ENCODE measurements at places on chromosomes 13 and 19.

DNA sequence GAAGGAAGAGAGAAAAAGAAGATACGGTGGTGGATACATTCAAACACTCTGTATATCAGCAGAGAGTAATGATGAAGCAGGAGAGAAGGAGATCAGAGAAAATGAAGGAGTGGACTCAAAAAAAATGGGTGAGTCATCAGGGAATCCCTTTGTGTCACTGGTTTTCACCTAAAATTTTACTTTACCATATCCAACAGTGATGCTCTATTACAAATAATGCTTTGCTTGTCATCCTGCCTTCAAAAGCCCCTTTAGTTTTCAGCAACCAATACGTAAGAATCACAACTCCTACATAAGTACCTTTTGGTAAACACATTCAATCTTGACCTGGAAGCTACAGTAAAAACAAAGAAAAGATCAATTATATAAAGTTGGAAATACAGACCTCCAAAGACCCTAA, 88.8 kb downstream of the ENOX1 start:
- DNase-seq: no peak

DNA sequence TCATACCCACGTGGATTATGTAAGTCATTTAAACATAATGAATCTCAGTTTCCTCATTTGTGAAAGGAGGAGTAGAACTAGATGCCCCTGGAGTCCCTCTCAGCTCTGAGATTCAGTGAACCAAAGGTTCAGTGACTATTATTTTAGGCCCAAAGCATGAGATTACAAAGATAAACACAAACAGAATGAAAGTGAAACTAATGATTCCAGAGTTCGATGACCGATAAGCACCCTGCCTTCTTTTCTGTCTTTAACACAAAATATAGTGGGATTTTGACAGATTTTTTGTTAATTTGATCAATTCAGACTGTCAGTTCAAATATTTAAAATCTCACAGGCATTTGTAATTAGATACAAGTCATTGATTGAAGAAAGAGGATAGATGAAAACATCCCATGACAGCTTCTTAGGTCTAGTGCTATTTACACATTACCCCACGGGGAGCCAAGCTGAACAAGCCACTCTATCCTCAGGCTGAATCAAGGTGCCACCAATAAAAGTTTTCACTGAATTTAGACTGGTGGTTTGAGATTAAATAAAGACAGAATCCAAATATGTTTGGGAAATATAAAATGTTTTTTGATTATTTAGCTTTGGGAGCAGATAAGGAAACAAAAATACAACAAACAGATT, 64.6 kb upstream of the RAP2A start:
- peak; percentile 37 for DNase-seq

- DNase-seq: no peak
Observed at GRCh38 chr19:33686687-33687480, 65.1 kb downstream of the CHST8 start.

DNA sequence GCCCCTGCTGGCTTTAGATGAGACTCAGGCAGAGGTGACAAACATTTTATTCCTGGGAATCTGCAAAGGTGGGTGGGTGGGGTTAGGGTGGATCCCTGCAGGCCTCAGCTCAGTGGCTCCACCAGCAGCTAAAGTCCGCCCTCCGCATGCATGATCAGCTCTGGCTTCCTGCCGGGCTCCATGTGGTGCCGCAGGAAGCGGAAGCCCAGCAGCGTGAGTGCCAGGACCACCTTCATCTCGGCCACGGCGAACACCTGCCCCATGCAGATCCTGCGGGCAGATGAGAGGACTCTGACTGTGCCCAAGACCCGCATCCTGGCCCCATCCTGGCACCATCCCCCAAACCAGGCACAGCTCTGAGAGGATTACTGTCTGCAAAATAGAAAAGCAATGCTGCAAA, 26.3 kb downstream of the CYP4F2 start:
- no peak for DNase-seq

DNA sequence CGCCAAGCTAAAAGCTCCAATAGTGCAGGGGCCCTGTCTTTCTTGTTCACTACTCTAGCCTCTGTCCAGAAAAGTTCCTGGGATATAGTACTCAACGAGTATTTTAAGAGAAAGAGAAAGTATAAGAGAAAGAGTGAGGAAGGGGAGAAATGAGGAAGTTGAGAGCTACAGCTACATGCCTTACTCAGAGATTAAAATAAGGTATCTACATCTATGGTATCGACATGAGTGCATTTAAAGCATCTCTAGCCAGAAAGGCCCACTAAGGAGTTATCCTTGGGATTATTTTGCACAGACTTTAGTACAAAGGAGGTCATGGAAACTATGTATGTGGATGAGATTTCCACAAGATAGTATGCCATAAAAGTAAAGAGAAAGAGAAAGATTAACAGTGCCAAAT, 28.5 kb downstream of the MYCBP2 start:
- no peak for DNase-seq

All from fibroblast of the aortic adventitia (primary cell).